ENCODE measurements at places on chromosomes 7 and 10.
A peak's percentile ranks its signal among the peaks of the same experiment; 100 is the strongest.

DNA sequence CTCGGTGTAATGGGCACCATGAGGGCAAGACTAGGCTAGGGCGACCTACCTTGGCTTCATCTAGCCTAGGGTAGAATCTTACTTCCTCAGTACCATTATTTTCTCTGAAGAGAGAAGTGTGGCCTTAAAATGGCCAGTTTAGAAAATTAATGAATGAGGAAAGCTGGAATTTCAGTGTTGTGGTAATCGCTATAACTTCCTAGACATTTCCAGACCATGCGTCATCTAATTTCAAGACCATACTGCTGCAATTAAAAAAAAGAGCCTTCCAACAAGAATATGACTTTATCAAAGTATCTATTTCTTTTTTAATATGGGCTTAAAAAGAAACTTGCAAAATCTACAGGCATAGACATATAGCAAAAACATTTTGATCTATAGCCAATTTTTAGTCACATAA, 68.5 kb downstream of the CPVL start:
- DNase-seq: no peak

GRCh38 chr10:129075508-129075907, 391.5 kb upstream of the MGMT start:
- no peak for DNase-seq

DNA sequence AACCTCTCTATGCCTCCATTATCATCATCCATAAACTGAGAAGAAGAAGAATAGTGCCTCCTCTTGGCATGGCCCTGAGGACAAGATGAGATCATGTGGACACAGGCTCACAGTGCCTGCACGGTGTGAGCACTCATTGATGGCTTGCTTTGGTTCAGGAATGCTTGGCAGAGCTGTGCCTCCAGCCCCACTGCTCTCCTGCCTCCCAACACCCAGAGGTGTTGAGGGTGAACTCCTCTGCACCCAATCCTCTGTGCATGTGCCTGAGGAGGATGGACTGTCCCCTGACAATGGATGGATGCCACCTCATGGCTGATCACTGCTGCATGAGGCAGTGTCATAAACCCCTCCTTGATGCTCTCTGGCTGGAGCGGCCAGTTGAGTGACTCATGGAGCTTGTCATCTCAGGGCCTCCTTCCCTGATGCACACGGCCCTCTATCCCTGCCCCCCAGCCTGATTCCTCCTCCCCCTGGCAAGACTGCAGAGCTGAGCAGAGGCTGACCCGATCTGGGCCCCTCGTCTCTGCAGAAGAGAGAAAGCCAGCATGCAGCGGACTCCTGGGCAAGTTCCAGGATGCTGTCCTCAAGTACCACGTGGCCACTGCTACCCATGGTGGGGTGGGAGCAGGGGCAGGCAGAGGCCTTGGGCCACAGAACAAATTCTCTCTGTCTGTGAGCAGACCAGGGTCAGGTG, 136.3 kb downstream of the KCNMA1 start:
- DNase-seq: peak; percentile 41

- no peak for DNase-seq
Measured at GRCh38 chr7:114910787-114911186, 11.1 kb upstream of the MDFIC start.

- DNase-seq: no peak
Measured at GRCh38 chr7:95874541-95875265, 102.3 kb downstream of the DYNC1I1 start.

DNA sequence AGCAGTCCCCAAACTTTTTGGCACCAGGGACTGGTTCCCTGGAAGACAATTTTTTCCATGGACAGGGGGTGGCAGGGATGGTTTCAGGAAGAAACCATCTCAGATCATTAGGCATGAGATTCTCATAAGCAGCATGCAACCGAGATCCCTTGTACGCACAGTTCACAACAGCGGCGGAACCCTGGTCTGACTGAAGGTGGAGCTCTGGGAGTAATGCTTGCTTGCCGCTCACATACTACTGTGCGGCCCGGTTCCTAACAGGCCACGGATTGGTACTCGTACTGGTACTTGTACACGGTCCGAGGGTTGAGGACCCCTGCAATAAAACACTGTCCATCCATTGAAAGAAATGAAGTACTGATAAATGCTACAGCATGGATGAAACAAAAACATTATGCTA, 32.8 kb downstream of the MKRN1 start:
- DNase-seq: no peak

- DNase-seq: no peak
Measured at GRCh38 chr10:33015761-33016547, 57.9 kb upstream of the ITGB1 start.

DNA sequence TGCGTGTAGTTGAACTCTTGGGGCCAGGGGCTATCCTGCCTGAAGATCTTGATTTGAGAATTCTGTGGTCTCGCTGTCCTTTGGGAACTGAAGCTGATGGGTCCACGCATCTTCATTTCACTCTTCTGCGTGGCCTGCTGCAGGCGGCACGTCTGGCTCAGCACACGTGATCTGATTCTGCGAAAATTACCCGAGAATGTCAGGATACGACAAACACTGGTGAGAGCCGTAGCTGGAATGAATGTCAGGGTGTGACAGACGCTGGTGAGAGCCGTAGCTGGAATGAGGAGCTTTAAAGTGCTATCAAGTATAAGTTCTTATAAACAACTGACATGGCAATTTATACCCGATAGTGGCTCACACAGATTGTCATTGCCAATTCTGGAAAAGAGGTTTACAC, 44.6 kb upstream of the CFAP46 start:
- no peak for DNase-seq

Data from HCT116 (cell line).